ENCODE measurements at places on chromosomes 2 and 18.

GRCh38 chr2:189876271-189876670 is 92.0 kb downstream of the PMS1 start:
- no peak for DNase-seq

DNA sequence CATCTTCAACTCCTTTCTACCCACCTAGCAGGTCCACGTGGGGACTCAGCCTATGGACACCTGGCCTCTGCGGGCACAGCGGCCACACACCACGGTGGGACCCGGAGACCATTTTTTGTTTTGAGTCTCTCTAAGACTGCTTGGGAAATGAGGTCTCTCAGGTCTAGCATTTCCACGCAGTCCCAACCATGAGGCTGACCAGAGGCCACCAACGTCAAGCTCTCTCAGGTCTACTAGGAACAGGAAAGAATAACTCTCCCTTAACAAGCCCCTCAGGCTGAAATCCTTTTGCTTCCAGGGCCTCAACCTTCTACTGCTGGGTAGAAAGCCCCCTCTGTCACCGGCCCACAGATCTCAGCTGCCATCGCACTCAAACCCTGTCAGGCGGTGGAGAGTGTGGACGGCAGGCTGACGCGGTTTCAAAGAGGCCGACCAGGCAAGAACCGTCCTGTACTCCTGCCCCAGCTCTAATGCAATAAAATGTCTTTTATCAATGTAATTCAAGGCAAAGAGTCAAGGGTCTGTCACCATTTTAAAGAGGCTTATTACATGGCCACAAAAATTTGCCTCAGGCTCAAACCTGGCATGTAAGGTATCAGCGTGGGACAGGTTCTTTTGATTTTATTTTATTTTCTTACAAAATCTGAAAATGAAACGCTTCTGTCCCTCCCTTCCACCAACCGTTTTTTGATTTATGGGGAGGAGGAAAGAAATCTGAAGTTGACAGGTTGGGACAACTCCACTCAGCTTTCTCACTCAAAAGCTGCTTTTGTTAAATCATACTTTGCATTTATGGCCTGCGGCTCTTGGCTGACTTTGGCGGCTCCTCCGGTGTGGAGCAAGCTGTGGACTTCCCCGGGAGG is 74.0 kb downstream of the BCL11A start:
- DNase-seq, result no peak

- DNase-seq, result no peak
Measured at GRCh38 chr2:204530464-204530805, 14.8 kb upstream of the PARD3B start.

DNA sequence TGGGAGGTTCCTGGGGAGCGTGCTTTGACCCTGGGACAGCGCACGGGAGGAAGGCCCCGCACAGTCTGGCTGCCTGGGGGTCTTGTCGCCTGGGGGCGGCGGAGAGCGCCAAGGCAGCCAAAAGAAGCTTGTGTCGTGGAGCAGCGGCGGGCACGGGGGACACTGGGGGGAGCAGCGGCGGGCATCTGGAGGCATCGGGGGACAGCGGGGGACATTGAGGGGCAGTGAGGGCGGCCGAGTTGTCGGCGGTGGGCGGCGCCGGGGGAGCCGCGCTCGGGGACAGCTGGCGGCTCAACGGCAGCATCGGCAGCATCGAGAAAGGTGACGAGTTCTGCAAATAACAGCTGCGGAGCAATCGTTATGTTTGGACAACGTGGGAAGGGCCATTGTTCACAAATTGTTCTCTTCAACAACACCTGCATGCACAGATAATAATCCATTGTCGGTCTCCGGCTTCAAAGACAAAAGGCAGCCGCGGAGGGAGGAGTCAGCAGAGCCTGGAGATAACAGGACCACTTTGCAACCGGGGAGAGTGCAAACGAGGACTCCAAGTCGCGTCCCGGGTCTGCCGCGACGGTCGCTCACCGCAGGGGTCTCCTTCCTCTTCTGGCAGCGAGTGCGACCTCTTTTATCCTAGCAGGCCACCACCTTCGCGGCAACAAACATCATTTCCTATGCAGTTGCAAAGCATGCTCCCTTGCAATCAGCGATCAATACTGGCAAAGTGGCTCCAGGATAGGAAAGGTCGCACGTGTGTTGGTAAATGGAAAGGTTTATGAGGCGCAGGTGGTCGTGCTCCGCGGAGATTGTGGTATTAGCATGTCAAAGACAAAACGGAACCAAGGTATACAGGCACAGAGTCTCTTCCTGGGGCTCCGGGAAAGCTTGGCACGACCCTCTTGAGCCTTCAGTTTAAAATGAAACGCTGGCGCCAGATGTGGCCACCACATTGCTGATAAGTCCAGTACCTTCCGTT is 132.3 kb upstream of the DLX2 start:
- no peak for DNase-seq

- no peak for DNase-seq
Measured at GRCh38 chr2:164910101-164910899, 45.0 kb downstream of the SLC38A11 start.

GRCh38 chr2:80748592-80748991 is 444.0 kb upstream of the LRRTM1 start:
- no peak for DNase-seq

DNA sequence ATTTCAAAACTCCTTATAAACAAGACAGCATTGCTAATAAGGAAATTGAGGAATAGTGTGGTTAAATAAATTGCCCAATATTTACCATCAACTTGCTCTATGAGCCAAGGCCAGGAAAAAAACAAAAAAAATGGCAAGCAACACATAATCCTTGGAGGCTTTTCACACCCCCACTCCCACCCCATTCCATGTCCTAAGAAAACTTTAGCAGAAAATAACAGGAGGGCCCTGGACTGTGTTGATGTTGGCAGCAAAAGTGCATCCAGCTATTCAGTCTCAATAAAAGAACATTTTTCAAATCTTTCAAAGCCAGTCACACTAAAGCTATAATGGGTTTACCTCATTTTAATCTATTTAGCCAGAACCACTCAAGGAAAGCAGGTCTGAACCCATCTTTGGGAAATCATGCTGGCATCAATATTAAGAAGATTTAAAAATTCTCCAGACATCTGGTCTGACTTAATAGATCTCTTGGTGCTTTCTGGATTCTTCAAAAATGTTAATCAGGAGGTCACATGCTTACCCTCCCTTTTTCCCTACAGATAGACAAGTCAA is 34.6 kb upstream of the STK17B start:
- DNase-seq, result no peak

- no peak for DNase-seq
Measured at GRCh38 chr2:169107645-169108044, 38.3 kb downstream of the DHRS9 start.

DNA sequence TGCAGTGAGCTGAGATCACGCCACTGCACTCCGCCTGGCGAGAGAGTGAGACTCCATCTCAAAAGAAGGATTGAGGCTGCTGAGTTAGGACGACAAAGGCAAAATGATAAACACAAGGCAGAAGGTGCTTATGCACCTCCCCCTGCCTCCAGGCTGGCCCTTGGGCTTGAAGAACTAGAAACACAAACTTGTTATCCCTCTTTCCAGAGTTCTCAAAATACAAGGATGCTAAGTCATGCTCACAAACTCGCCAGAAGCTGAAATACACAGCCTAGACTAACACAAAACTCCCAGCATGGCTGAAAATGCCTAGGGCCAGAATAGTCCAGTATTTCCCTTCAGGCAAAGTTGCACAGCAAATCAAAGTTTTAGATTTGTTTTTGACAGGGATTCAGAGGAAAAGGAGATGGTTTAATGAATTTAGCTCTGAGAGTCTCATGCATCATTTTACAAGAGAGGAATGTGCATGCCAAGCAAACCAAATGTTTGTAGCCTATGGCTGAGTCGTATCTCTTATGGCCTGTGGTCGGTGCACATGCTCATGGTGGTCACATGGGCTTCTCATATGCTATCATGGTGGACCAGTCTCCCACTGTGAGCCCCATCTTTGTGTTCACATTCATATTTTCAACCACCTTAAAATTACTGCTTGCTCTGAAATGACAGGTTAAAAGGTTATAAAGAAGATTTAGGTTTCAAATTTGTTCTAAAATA is 16.2 kb upstream of the MREG start:
- no peak for DNase-seq

GRCh38 chr2:69214898-69215297 is 172.1 kb downstream of the GFPT1 start:
- DNase-seq, result no peak

DNA sequence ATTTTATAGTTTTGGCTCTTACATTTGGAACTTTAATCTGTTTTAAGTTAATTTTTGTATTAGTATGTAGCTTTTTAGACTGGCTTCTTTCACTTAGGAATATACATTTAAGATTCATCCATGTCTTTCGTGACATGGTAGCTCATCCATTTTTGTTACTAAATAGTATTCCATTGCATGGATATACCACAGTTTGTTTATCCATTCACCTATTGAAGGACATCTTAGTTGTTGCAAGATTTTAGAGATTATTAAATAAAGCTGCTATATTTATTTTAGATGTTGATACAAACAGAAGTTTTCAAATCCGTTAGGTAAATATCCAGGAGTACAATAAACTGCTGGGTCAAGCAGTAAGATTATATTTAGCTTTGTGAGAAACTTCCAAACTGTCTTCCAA is 58.0 kb upstream of the ZNF521 start:
- no peak for DNase-seq

GRCh38 chr2:160473468-160474318 is 19.9 kb downstream of the RBMS1 start:
- no peak for DNase-seq

- peak; percentile 91 for DNase-seq
Measured at GRCh38 chr2:61707984-61708852, 145.6 kb downstream of the FAM161A start.

- no peak for DNase-seq
Measured at GRCh38 chr2:218271865-218272530, 1.7 kb downstream of the PNKD start.

DNA sequence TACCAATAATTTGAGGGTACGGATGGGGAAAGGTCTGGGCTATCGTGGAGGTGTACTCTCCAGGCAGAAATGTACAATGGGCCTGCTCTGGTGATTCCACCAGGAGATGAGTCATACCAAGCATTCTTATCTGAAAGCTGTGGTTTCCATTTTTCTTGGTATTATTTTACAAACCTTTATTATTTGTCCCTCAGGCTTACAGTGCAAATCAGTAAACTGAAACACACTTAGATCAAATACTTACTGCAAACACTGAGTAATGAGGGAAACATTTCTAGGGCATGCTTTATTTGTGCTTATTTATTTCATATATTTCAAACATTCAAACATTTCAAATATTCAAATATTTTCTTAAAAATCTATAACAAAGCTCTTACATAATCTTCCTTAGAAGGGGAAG is 319.8 kb downstream of the RND3 start:
- no peak for DNase-seq

DNA sequence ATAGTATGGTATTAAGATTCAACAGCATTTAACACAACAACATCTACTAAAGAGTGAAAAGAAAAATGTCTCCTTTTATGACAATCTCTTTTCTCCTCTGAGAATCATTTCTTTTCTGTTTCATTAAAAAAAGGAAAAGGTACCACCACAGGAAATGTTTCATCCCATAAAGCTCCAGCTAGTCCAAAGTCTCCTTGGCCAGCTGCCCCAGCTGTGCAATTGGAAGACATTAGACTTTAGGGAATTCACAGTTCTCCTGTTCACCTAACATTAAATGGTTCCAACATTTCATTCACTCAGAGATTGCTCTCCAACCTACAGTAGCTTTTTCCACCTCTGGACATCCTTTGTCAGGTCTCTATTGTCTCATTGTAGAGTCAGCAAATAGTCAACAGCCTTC is 78.7 kb upstream of the YPEL5 start:
- no peak for DNase-seq

DNA sequence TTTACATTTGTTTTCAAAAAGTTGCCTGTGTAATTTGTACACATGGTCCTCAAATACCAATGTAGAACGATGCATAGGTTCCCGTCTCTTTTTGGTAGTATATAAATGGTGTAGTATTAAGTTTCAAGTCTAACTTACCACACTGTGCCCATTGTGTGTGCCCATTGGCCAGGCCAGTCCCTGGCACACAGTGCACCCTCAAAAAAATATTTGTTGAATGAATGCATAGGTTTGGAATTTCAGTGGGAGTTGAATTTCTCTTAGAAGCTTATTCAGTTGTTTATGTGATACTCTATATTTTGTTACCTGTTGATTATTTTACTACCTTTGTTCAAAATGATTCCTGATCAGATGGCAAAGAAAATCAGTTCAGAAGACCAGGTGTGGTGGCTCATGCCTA is 30.1 kb downstream of the IDH1 start:
- no peak for DNase-seq

DNA sequence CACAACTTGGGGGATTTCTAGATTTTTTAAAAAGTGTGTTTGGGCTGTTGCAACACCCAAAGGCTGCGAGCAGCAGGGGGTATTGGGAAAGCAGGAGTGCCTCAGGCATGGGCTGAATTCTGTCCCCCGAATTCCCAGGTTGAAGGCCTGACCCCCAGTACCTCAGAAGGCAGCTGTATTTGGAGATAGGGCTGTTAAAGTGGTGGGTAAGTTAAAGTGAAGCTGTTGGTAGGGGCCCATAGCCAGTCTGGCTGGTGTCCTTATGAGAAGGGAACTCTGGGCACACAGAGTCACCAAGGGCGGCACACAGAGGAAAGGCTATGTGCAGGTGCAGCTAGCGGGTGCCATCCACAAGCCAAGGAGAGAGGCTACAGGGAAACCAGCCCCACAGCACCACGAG is 717.4 kb downstream of the GALR1 start:
- DNase-seq, result no peak

GRCh38 chr18:12991821-12992179 is 638 bp downstream of the CEP192 start:
- DNase-seq, result no peak

- DNase-seq, result no peak
Measured at GRCh38 chr2:234841321-234842015, 110.3 kb upstream of the SH3BP4 start.

DNA sequence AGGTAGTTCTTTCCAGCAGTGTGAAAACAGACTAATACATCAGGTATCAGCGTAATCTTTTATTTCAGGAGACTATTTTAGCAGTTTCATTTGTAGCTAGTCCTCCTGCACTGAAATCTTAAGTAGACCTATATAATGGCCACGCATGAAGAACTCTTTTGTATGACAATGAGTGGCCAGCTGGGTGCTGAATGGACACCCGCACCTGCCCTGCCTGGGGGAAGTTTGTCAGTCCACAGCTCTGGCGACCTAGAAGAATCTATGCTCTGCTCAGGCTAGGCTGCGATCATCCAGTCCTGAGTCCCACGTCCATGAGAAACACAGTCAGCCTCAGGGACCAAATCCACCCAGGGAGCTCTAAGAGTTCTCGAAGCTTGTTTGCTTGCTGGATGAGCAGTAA is 709.2 kb upstream of the ID2 start:
- DNase-seq, result peak; percentile 13

- no peak for DNase-seq
Measured at GRCh38 chr2:233365861-233366520, 11.7 kb downstream of the DGKD start.

Measured in NCI-H187 (cell line).